Breast epithelium (tissue), 4 donors: ENCODE measurements at places on chromosomes 3 and 15. TPM values are rescaled to one million over a fixed set of nuclear protein-coding genes. Genes with fewer than 3 reads are reported as not detected.

DNA sequence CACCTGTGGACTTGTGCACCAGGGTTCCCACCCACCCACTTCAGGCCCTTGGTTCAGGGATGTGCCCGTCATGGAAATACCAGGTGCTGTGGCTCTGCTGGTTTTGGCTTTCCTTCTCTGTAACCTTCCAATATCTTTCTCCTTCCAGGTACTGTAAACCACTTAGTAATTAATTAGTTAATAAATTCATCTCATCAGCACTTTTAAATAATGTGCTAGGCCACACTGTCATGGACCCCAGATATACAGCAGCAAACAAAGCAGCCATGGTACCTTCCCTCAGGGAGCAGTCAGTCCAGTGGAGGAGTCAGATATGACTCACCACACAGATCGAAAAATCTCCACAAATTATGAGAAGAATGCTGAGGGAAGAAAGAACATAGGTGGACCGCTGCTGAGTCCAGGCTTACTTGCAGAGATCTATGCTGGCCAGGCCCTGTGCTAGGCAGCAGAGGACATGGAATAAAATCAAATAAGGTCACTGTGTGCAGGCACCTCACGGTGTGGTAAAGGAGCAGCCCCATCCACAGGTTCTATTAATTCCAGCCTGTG lies 6.8 kb upstream of the GATA2 start:
- no peak for DNase-seq
- H3K36me3 ChIP-seq = no peaks in the 10 kb centered on the region
- no peaks in the 10 kb centered on the region for H3K27me3 ChIP-seq
- H3K4me3 ChIP-seq = no peak overlapping the region
- no peak overlapping the region for H3K27ac ChIP-seq

GRCh38 chr3:178823150-178823549 lies 248.5 kb downstream of the ZMAT3 start:
- H3K36me3 ChIP-seq = no peaks in the 10 kb centered on the region
- H3K27ac ChIP-seq = no peak overlapping the region
- no peak overlapping the region for H3K4me3 ChIP-seq
- H3K27me3 ChIP-seq = no peaks in the 10 kb centered on the region
- DNase-seq = no peak

DNA sequence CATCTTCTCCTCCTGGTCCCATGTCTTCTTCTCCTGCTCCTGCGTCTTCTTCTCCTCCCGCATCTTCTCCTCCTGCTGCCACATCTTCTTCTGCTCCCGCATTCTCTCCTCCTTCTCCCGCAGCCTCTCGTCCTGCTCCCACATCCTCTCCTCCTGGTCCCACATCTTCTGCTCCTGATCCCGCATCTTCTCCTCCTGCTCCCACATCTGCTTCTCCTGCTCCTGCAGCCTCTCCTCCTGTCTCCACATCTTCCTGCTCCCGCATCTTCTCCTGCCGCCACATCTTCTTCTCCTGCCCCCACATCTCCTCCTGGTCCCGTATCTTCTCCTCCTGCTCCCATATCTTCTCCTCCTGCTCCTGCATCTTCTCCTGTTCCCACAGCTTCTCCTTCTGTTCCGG lies 6.4 kb downstream of the GOLGA6L2 start:
- H3K27ac ChIP-seq = no peak overlapping the region
- H3K4me3 ChIP-seq = no peak overlapping the region
- H3K4me1 ChIP-seq = no peaks in the 10 kb centered on the region
- DNase-seq = no peak

DNA sequence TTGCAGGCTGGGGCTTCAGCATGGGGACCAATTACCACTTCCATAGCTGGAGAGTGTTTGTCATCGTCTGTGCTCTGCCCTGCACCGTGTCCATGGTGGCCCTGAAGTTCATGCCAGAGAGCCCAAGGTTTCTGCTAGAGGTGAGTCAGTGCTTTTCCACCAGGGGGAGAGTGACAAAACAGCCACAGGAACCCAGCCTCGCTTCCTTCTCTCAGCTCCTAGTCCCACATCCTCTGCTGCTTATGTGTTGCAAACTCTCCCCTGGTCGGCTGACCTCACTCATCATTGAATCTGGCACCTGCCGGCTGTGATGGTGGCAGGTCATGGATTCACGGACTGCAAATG lies 158.3 kb downstream of the SV2B start:
- no peaks in the 10 kb centered on the region for H3K4me1 ChIP-seq
- peaks cover 5% of the 10 kb centered on the region for H3K27me3 ChIP-seq
- no peak overlapping the region for H3K27ac ChIP-seq
- H3K36me3 ChIP-seq = no peaks in the 10 kb centered on the region
- DNase-seq = no peak

- H3K27ac ChIP-seq = peak overlapping the region; percentile 62
- H3K4me1 ChIP-seq = no peaks in the 10 kb centered on the region
- no peaks in the 10 kb centered on the region for H3K36me3 ChIP-seq
- DNase-seq = no peak
- no peak overlapping the region for H3K4me3 ChIP-seq
These were observed 78.0 kb downstream of the CHCHD6 start for GRCh38 chr3:126781889-126782491.

DNA sequence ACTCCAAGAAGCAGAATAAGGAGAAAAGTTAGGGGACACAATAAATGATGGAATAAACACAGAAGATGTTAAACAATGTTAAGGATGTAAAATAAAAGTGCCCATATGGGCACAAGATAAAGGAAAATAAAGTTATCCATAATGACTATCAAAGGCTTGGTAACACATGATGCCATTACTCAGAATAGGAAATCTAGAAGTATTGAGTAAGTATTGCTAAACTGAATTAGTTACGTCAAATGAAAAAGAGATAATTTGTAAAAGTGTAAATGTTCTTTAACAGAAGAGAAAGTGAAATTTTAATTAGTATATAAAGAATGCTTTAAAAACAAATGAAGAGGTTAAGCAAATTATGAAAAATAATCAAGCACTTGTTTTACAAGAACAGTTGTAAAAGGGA lies 6.7 kb downstream of the COPS2 start:
- H3K27me3 ChIP-seq = no peaks in the 10 kb centered on the region
- DNase-seq = no peak
- no peak overlapping the region for H3K4me3 ChIP-seq
- H3K27ac ChIP-seq = no peak overlapping the region
- H3K36me3 ChIP-seq = no peaks in the 10 kb centered on the region

DNA sequence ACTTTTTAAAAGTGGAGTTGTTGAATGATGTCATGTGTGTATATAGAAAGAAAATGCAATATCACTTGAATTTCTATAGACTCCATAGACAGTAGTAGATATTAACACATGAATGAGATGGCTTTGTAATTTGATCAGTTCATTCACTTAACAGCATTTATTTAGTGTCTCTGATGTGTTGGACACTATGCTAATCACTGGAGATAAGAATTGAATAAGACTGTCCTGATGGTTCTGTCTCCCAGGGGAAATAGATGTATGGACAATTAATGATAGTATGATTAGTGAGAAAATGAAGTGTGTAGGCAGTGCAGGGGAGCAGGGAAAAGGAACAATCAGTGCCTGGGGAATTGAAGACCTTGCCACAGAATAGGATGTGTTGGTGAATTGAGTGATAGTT lies 72.9 kb downstream of the RIOX2 start:
- no peaks in the 10 kb centered on the region for H3K36me3 ChIP-seq
- H3K4me3 ChIP-seq = no peak overlapping the region
- no peaks in the 10 kb centered on the region for H3K4me1 ChIP-seq
- H3K27ac ChIP-seq = no peak overlapping the region

GRCh38 chr3:173748105-173748504 lies 350.6 kb downstream of the NLGN1 start:
- no peaks in the 10 kb centered on the region for H3K36me3 ChIP-seq
- no peaks in the 10 kb centered on the region for H3K4me1 ChIP-seq
- H3K4me3 ChIP-seq = no peak overlapping the region
- no peaks in the 10 kb centered on the region for H3K27me3 ChIP-seq
- H3K27ac ChIP-seq = no peak overlapping the region

GRCh38 chr3:111810909-111811308 lies 48.2 kb upstream of the PHLDB2 start:
- no peaks in the 10 kb centered on the region for H3K36me3 ChIP-seq
- H3K4me1 ChIP-seq = no peaks in the 10 kb centered on the region
- H3K4me3 ChIP-seq = no peak overlapping the region

- H3K27me3 ChIP-seq = no peaks in the 10 kb centered on the region
- DNase-seq = no peak
- no peaks in the 10 kb centered on the region for H3K4me1 ChIP-seq
- H3K36me3 ChIP-seq = no peaks in the 10 kb centered on the region
- H3K27ac ChIP-seq = no peak overlapping the region
These were observed 50.5 kb downstream of the HRH1 start for GRCh38 chr3:11204697-11205348.

DNA sequence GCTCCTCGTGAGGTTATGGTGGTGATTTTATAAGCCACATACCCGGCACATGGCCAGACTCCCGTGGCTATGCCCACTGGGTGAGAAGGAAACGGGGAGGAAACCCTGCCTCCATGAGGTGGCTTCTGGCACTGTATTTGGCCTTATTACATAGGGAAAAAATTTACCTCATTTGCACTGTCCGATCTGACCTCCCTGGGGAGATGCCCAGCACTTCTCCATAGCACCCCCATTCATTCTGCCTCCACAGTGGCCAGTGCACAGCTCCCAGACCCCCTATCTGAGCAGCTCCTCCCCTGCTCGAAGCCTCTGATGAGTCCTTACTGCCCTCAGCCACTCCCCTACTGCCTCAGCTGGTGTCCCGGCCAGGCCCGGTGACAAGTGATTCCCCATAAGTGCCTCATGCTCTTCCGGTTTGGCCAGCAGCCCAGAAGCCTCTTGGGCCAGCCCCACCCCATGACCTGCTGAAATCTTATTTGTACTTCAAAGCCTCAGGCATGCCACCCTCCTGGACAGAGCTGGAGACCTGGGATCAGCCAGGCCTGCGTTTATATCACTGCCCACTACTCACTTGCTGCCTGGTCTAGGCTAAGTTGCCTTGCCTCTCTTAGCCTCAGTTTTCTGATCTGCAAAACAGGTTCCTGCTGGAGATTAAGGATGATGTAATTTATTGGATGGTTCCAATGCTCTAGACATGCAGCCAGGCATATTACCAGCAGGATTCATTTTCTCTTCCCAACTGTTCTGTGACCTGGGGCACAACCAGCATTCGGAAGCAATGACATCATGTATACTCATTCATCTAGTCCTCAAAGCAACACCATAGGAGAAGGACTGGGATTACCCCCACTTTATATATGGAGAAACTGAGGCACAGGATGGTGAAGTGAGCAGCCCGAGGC lies 30.6 kb upstream of the SLC6A6 start:
- H3K27ac ChIP-seq = peak overlapping the region; percentile 38
- peak; percentile 75 for DNase-seq
- no peak overlapping the region for H3K4me3 ChIP-seq
- peaks cover 10% of the 10 kb centered on the region for H3K4me1 ChIP-seq

GRCh38 chr15:83747050-83747717 lies 93.3 kb downstream of the ADAMTSL3 start:
- H3K4me1 ChIP-seq = no peaks in the 10 kb centered on the region
- H3K27ac ChIP-seq = peak overlapping the region; percentile 59
- no peaks in the 10 kb centered on the region for H3K36me3 ChIP-seq
- no peak for DNase-seq

DNA sequence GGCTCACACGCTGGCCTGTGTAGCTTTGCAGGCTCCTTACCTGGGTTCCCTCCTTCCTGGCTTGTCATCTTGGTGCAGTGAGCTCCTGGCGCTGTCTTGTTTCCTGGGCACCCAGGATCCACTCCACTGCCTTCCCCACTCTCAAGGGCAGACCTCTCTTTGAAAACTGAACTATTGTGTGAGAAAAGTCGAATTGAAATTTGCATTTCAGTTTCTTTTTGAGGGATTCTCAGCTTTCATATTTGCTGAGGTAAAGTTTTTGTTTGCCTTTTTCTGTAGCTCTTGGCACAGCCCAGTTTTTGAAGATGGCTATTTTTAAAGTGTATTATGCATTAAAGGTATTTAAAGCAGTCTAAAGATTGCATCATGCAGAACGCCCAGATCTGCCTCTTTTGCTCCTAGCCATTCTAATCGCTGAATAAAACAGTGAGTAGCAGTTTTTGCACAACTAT lies 70.1 kb downstream of the CCK start:
- no peaks in the 10 kb centered on the region for H3K4me1 ChIP-seq
- DNase-seq = no peak
- H3K27me3 ChIP-seq = no peaks in the 10 kb centered on the region

DNA sequence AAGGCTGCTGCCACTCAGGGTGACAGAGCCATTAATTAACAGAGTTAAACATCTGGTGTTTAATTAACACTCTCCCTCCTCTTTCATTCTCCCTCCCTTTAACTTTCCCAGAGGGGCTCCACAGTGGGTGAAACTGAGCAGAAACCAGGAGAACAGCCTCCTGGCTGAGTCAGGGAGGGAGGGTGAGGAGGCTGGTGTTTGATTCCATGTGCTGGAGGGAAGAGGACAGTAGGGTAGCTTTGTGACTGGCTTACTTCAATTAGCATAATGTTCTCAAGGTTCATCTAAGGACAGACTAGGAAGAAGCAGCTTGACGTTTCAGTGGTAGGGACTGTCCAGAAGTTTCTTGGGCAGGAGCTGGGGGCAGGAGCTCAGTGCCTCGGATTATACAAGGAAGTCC lies 62.8 kb downstream of the SEMA5B start:
- no peaks in the 10 kb centered on the region for H3K4me1 ChIP-seq
- H3K27ac ChIP-seq = no peak overlapping the region
- no peaks in the 10 kb centered on the region for H3K36me3 ChIP-seq
- no peak overlapping the region for H3K4me3 ChIP-seq
- no peak for DNase-seq

- H3K36me3 ChIP-seq = no peaks in the 10 kb centered on the region
- peak overlapping the region; percentile 97 for H3K27ac ChIP-seq
- H3K4me1 ChIP-seq = peaks cover 54% of the 10 kb centered on the region
- H3K4me3 ChIP-seq = peak overlapping the region; percentile 36
These were observed 1.2 kb downstream of the CCDC9B start for GRCh38 chr15:40339621-40339945.

DNA sequence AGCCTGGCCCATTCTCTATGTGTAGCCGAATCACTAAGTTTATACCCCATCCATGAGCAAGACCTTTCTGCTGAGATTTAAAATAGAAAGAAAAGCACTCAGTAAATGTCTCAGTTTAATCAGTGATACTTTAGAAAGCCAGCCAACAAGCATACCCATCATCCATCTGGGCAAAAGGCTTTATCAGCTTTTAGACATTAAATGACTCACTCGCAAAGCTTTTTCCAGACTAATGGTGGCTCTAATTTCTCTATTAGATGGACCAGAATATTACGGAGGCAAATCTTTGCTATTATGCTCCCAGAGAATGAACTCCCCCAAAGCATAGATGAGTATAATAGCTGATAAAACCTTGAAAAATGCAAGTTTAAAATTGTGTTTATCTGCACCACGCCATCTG lies 727.8 kb downstream of the GBE1 start:
- H3K27ac ChIP-seq = no peak overlapping the region
- H3K36me3 ChIP-seq = no peaks in the 10 kb centered on the region
- no peak for DNase-seq
- H3K4me1 ChIP-seq = no peaks in the 10 kb centered on the region

GRCh38 chr3:63095-63765 lies 133.3 kb upstream of the CHL1 start:
- DNase-seq = no peak
- H3K4me3 ChIP-seq = peak overlapping the region; percentile 6
- no peaks in the 10 kb centered on the region for H3K36me3 ChIP-seq
- H3K27ac ChIP-seq = no peak overlapping the region

GRCh38 chr3:136780741-136781140 lies 28.6 kb upstream of the STAG1 start:
- H3K36me3 ChIP-seq = no peaks in the 10 kb centered on the region
- H3K4me3 ChIP-seq = no peak overlapping the region
- H3K27ac ChIP-seq = no peak overlapping the region
- H3K27me3 ChIP-seq = no peaks in the 10 kb centered on the region
- H3K4me1 ChIP-seq = no peaks in the 10 kb centered on the region

The PLSCR5 gene
- not detected for total RNA-seq

The DCP1A gene
- 21.9 TPM for total RNA-seq

The ACKR2 gene
- 6.9 TPM for total RNA-seq

The ARRDC4 gene
- total RNA-seq = 13.9 TPM

The LRRC15 gene
- total RNA-seq = 0.15 TPM

The CSPG4 gene
- total RNA-seq = 42.9 TPM

The SLC12A1 gene
- total RNA-seq = not detected

The THAP10 gene
- total RNA-seq = 5.9 TPM

The COX5A gene
- 58.3 TPM for total RNA-seq

The NCEH1 gene
- total RNA-seq = 23.9 TPM
